ENCODE measurements at places on chromosomes 5 and 9.

GRCh38 chr5:147408980-147409379, 100.9 kb downstream of the DPYSL3 start:
- DNase-seq = no peak

- DNase-seq = no peak
Observed at GRCh38 chr9:107870221-107870620, 380.7 kb upstream of the KLF4 start.

DNA sequence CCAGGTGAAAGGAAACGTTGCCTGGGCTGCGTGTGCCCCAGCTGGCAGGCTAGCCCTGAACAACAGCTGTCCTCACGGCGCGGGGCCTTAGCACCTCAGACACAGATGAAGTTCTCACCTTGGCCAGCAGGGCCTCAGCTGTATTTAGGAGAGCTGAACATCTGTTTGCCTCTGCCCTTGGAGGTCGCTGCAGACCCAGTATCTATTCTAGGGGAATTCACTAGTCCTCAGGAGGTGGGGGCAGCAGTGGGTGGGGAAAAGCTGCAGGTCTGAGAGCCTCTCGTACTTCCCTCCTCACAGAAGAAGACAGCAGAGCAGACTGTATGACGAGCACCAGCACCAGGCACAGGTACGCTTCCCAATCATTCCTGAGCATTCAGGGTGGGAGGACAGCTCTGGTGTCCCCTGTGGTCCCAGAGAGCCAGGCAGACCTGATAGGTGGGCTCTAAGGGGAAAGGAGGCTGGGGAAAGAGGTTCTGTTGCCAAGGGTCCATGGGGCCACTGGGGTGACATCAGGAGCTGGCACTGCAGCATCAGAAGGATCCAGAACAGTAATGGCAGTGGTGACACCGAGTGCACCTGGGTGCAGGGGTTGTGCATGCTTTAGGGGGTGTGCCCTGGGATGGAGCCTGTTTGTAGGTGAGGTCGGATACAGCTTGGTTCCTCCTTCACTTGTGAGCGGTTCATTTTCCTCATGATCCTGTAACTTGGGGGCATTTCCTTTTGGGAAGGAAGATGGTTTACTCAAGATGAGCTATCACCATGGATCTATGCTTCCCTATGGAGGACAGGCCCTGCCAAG, 13.8 kb downstream of the CD74 start:
- DNase-seq = no peak

DNA sequence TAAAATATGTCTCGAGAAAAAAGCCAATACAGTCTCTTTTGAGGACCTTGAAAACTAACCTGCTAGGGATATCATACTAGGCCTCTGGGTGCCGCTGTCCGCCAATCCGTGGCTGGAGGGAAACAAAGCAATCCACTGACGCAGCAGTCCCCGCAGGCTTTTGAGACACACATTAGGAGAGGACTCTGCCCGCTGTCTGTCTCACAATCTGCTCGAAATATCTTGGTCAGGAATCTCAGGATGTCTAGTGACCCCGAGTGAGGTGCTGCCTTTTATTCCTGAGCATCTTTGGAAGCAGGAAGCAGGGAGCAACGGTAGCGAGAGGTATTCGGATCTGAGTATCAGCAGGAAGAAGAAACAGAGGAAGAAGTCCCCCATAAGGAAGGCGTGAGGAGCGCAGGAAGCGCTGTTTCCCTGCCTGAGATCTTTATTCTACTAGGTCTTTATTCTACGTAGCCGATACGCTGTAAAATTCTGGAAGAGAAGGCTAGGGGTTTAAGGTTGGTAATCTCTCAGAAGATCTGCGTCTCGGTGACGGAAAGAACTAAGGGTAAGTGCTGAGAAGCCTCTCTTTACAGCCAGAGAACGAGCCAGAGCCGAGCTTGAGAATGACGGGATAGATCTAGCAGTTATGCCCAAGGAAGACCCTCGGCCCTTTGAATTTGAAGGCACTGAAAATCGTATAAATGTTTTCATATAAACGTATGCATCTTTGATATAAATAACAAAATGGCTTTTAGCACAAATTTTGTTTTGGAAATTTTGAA, 4.0 kb upstream of the PCDHGA1 start:
- peak; percentile 74 for DNase-seq

DNA sequence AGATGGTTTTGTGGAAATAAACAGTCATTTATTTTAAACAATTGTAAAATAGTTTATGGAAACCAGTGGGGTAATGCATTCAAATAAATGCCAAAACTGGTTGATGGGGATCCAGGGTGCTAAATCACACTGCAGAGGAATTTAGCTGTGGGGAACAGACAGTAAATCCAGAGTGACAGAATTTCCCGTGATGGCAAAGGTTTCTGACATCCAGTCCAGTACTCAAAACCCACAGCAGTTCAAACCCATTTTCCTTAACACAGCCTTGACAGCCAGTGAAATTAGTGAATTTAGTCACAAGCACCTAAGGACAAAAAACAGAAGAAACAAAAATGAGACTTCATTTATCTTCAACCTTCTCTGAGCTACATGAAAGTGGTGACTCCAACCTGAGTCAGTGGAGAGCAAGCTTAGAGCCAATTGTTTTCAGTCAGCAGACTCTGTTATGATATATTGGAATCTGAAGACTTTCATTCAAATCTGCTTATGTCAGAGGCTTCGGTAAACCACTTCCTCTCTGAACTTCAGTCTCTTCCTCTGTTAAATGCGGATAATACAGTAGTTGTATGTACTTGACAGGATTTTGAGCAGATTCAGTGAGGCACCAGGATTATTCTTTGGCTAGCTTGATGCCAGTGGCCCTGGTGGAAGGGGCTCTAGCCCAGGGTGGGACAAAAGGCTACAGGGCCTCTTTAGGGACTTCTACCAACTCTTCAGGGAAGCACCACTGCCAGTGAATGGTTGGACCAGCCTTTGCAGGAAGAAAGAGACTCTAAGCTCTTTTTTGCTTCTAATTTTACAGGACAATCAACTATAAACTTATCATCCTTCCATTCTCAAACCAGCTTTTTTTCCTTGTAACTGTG, 185.3 kb downstream of the MAPKAP1 start:
- DNase-seq = peak; percentile 97

DNA sequence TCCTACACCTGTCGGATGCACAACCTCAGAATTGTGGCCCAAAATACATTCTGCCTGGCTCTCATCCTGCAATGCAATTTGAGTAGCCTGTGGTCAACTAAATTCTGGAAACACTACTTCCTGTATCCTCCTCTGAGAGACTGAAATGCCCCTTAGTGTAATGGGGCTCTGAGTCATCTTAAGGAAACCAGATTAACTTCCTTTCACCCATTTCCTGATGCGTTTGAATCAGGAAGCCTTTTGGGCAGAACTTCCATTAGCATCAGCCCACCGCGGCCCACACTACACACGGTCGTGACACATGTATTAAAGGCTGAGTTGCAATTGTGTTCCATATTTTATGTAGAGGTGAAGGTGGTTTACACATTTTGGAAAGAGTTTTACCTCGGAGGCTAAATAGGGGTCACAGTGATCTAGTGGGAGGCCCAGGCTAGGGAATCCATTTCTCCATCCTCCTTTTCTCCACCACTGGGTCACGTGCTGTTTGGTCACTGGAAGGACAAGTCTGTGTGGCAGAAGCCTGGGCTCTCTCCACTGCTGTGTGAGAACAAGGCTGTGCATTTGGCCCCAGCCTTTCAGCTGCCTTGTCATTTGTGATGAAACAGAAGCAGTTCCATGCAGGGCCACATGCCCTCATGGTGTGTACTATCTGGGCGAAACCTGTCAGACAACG, 55.9 kb downstream of the DAP start:
- DNase-seq = peak; percentile 64

DNA sequence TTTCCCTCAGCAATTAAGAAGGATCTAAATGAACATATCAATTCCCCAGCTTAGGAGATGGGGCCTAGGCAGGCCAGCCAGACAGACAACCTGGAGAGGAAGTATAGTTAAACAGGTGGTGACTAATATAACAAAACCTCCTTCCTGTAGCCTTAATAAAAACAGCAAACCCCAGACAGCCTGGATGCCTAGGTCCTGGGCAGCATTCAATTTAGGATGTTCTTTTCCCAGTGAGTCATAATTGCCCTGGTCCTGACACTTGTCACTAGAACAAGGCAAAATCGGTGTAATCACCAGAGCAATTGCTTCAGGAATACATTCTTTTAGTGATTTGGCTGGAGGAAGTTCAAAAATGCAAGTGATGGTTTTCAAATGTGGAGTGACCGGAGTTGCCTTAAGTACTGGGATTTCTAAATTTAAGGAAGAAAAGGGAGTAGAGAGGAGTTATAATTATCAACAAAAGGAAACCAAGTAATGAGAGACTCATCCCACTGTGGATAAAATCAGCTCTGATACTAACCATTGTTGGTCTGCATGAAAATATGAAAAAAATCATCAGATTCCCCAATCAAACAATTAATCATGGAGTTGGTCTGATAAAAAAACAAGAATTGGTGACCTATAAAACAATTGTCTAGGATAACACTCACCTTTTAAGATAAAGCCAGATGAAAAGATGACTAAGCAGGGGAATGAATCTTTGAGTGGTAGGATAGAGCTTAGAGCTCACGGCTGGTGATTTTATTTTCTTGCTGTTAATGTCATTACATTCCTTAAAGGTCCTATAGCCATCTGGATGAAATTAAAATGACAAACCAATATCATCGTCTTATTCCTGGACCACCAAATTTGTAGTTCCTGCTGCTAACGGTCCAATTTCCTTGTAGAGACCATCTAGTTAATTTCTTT, 39.0 kb upstream of the TARS1 start:
- peak; percentile 84 for DNase-seq

DNA sequence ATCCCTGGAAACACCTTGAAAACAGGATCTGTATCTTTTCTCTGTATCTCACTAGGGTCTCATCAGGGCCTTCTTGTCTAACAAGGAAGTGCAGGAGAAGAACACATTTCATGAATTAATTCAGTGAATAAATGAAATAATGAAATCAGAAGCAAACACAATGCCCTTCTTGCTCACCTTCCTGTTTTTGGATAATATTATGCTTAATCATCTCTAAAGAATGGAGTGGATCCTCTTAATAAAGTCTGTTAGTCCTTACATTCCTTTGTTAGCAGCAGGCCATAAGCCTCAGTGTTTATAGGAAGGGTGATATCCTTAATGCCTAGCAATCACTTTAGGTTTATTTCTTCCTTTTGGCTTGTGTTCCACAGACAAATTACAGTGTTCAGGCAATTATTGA, 837.1 kb upstream of the SEMA6A start:
- no peak for DNase-seq

DNA sequence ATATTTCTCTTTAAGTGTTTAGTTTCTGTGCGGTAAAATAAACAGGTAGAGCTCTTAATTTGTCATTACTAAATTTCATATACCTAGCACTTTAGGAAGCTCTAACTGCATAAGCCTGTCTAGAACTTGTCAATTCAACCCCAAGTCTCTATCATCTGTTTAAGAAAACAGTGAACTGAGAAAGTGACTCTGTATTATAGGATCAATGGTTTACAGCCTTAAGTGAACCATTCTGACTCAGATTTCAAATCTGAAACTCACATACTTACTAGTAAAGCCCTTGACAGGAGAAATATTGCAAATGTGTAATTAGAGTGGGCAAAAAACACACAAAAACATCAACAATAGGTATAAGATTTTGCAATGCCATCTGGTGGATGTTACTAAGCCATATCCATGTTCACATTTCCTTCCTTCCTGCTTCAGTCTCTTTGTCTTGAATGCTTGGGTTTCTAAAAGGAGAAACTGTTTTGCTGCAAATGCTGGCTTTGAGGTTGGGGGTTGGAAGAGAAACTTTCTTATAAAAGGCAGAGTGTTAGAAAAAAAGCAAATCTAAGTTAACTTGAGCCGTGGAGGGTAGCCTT, 101.8 kb downstream of the DOCK8 start:
- no peak for DNase-seq

DNA sequence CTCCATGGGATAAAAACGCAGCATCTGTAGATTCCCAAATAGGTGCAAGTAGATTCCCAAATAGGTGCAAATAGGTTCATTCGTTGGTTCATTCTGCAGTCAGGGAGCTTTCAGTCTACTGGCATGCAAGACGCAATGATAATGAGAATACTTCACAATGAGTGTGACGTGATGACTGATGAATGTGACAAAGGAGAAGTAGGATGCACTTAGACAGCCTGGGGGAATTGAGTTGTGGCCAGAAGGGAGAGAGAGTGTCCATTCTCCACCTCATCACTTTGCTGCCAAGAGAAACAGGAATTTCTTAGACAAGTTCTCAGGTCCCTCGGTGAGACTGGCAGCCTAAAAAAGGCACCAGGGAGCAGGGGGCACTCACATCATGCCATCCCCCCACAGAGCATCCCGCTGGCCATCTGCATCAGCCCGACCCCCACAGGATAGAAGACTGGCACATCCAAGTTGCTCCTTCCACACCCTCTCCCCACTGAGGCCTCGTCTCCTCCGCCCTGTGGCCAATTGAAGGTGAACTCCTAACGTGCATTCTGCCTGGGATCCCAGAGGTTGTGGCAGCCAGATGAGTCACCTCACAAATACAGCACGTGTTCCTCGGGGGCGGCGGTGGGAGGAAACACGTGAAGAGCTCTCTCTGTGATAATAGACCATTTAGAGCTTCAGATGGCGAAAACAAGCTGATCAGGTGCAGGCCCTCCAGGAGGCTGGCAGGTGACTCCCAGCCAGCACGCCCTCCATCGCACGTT, 19.9 kb upstream of the KCNIP1 start:
- peak; percentile 68 for DNase-seq

DNA sequence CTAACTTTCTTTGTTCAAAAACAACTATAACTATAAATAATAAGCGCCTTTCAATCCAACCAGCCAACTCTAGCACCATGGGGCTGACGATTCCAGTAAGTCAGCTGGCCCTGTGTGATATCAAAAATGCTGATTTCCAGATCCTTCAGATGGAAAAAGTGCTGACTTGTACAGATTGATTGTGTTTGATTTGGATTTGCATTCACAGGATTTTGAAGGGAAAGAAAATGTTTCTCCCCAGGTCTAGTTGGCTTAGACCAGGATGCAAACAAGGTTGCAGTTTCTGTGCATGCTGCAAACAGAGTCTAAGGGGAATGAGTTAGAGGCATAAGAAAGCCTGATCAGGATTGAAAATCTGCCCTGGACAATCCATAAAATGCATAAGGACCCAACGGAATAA, 68.9 kb downstream of the SLC1A3 start:
- DNase-seq = no peak

GRCh38 chr5:96660971-96661854, 963 bp upstream of the CAST start:
- DNase-seq = peak; percentile 55

GRCh38 chr5:57804505-57804904, 321.9 kb upstream of the ACTBL2 start:
- no peak for DNase-seq

DNA sequence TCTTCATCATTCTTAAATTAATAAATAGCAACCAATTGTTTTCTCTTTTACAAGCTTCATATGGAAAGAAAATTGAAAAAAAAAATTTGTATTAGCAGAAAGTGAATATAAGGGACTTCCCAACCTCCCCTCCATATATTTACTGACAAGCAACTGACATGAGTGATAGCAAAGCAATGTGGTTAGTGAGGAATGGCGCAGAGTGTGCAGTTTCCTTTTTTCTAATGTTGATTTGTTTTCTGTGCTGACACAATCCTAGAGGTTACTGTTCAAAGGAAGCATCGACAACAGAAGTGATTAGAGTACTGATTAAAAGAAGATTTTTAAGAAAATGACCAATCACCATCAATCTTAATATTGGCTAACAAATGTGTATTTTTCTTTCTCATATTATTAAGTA, 1.7 kb upstream of the PTGER4 start:
- no peak for DNase-seq

- peak; percentile 95 for DNase-seq
Observed at GRCh38 chr5:142356716-142357468, 32.1 kb upstream of the SPRY4 start.

- no peak for DNase-seq
Observed at GRCh38 chr9:116468793-116469527, 218.1 kb upstream of the TRIM32 start.

- peak; percentile 86 for DNase-seq
Observed at GRCh38 chr9:116632990-116633838, 53.9 kb upstream of the TRIM32 start.

All from fibroblast of skin of right biceps (primary cell).